NCI-H1105 treated with DMSO at 0.1 percent for 48 hours (cell line): ENCODE measurements at places on chromosomes 3 and 15.

GRCh38 chr3:45948311-45948781 lies 5.1 kb downstream of the CXCR6 start:
- no peak for DNase-seq

- peak; percentile 16 for DNase-seq
Measured at GRCh38 chr3:76585794-76586392, 454.0 kb upstream of the ROBO2 start.

- DNase-seq = peak; percentile 4
Measured at GRCh38 chr15:33968224-33968623, at the start of gene CHRM5. TSS of gene CHRM5 (plus strand) at chr15:33968497. CDS start at chr15:34062718, 94,221 bp downstream.

DNA sequence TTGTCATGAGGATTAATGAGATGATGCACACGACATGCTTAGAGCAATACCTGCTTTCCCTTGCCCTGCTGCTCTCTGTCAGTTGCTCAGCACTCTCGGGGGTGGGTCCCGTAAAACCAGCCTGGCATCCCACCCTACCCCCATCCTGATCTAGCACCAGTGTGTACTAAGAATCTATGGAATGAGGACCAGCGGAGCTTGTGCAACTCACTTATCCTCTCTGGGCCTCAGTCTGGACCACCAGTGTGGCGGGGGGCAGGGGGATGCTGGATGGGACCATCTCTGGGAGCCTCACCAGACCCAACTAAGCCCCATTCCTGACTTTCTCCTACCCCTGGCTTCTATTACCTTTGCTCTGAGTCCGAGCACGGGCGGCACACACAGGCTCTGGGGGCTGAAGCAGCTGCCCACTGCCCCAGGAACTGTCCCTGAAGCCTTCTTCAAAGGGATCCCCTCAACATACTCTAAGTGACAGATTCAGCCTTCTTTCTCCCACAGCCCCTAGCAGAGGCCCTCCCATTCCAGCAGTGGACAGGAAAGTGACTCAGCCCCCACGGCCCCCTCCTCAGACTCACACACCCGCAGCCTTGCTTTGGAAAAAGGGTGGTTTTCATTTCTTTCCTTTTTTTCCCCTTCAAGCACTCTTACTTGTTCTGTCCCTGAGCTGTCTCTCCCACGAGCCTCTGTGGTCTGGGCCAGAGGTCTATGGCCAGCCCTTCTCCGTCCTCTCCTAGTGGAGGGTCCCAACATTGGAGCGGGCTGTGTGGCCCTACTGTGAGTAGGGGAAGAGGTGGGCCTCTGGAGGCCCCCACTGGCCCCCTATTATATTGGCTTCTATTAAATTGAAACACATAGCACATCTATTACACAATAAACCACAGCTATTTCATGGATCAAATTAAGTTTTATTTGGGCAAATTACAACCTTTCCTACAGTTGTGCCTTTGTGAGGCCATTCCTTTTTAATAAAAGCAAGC lies 100.3 kb downstream of the SMAD6 start:
- no peak for DNase-seq

GRCh38 chr3:186612721-186613636 lies at the start of gene AHSG:
TSS of gene AHSG (plus strand) at chr3:186613060. CDS start at chr3:186613142, 82 bp downstream.
- no peak for DNase-seq

DNA sequence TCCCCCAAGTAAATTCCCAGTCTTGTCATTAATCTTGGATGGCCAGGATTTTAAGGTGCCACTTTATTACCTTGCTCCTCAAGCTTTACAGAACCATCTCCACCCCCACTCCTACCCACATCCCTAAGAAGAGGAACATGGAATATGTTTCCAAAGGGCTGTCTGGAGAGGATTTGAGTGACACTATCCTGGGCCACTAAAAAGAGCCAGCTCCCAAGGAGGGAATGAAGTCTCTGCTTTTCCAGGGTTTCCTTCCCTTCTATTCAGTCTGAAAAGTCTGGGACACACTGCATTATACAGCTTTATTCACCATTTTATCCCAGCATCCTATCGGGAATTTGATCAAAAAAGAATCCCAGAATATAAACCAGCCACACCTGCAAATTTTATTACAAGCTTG lies 35.6 kb upstream of the MECOM start:
- DNase-seq = no peak
